ENCODE measurements at places on chromosomes 2 and 18. TPM values are rescaled to one million over a fixed set of nuclear protein-coding genes. Genes with fewer than 3 reads are reported as not detected.

GRCh38 chr2:190822043-190822442 lies 58.6 kb upstream of the GLS start:
- DNase-seq, result no peak

- DNase-seq, result no peak
Measured at GRCh38 chr2:64711252-64711800, 57.6 kb upstream of the SERTAD2 start.

GRCh38 chr18:72726201-72726600 lies 141.6 kb downstream of the NETO1 start:
- DNase-seq, result no peak

DNA sequence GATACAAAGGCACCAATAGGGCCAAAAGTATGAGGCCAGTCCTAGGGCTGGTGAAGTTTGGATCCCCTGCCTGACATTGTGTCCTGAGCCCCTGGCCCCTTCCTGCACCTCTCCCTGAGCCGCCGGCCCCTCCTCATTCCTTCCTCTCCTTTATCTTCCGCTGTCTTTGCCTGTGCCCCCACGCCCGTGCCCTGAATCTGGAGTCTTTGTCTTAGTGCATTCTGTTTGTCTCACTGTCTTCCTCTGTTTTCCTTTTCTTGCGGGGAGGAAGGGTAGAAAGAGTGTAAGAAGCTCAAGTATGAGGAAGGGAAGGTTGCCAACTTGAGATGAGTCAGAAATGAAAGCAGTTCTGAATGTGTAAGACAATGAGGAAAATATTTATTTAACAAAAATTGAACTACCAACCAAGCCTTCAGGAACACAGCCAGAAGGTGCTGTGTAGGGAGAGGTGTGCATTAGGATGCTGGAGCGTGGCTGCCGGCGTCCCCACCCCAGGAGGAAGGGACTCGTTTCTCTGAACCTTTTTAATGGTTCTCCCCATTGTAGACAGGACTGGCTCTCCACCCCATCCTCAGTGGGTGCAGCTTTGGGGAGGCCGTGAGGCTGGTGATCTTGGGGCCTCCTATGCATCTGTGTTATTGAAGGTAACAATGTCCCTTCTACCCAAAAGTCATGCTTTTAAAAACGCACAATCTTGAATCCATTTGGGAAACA lies 133.1 kb downstream of the NEDD4L start:
- DNase-seq, result no peak

GRCh38 chr18:6363216-6363615 lies 51.5 kb downstream of the L3MBTL4 start:
- DNase-seq, result no peak

GRCh38 chr2:58006952-58007284 lies 39.7 kb upstream of the VRK2 start:
- no peak for DNase-seq

GRCh38 chr2:240388471-240389301 lies 46.8 kb upstream of the GPC1 start:
- DNase-seq, result peak; percentile 60

DNA sequence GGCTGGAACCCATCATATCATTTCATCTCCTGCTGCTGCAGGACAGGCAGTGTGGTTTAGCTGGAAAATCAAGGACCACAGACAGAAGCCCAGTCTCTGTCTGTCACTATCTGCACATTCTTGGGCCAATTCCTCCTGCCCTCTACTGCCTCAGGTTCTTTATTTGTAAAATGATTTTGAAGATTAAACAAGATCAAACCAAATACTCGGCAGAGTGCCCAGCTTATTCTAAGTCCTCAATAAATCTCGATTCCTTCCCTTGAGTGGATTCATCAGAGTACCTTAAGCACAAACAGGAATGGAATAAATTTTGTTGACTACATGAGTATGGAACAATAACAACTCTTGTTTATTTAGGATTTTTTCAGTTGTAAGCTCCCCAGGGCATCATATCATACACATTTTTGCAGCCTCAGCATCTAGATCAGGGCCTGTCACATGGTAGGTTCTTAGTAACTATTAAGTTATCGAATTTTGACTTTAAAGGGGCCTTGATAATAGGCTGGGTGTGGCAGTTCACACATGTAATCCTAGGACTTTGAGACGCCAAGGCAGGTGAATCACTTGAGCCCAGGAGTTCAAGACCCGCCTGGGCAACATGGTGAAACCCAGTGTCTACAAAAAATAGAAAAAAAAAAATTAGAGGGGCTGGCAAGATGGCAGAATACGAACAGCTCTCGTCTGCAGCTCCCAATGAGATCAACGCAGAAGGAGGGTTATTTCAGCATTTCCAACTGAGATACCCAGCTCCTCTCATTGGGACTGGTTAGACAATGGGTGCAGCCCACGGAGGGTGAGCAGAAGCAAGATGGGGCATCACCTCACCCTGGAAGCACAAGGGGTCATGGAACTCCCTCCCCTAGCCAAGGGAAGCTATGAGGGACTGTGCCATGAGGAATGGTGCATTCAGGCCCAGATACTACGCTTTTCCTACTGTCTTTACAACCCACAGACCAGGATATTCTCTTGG lies 11.1 kb downstream of the RHOB start:
- DNase-seq, result peak; percentile 17

DNA sequence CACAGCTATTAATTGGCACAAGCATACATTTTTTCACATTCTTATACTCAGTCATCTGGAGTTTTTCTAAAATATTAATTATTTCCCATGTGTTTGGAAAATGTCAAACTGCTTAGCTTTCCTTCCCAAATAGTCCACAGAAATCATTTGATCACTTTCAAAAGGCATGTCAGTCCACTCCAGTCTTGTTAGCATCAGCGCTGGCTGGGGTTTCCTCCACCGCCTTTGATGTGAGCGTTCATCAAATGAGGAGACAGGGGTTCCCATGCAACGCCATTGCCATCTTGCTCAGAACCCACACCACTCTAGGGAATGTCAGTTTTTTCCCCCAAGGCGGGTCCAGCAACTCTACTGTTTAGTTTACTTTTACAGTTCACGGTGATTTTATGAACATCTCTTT lies 13.1 kb upstream of the RAX start:
- DNase-seq, result no peak

DNA sequence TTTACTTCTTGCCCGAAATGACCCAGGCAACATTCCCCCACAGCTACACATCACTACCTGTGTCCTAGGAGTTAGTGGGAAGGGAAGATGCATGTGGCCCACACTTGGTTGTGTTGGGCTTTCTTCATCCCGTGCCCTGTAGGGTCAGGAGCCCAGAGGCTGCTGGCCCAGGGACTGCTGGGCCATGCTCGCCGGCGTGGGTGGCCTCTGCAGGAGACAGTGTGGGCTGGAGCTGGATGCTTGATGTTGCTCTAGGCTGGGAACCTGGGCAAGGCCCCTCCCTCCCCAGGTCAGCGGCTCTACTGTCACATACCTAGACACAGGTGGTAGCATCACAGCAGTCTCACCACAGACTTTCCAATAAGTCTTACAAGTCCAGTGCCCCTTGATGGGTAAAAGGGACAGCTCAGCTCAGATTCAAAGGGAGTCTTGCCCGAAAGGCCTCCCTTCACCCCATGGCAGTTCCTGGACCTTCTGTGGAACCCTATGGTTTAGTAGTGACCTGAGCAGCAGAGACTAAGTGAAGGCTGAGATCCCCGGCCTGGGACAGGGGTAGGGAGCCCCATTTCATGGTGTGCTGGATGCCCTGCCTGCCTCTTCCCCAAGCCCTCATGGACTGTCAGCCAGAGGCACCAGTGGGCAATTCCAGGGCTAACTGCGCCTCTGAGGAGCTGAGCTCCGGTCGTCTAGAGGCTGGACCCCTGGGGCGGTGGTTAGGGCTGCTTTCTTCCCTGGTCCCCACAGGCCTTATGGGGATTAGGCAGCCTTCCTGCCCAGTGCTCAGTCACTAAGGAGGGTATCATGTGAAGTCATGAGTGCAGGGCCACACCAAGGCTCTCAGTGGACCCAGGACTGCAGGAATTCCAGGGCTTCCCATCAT lies 45.4 kb upstream of the FAHD2A start:
- peak; percentile 40 for DNase-seq

GRCh38 chr2:69741575-69742321 lies at the start of gene ANXA4:
TSS of gene ANXA4 (plus strand) at chr2:69742134. CDS start at chr2:69781566, 39,432 bp downstream.
- DNase-seq, result peak; percentile 91

DNA sequence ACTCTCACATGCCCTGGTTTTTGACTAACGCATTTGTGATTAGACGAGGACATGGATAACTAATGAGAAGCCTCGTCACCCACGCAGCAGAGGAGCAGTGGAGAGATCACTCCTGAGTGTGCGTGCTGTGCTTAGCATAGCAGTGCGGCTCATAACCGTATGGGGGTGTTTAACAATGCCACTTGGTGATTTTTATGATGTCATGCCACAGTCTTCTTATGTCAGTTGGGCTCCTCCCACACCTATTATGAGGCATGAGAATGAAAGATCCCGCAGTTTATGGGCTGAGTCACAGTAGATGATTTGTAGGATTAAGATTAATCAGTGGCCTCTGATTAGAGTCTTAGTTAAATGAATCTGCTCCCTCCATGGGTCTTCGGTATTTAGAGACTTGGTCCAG lies 2.5 kb upstream of the SMIM21 start:
- no peak for DNase-seq

DNA sequence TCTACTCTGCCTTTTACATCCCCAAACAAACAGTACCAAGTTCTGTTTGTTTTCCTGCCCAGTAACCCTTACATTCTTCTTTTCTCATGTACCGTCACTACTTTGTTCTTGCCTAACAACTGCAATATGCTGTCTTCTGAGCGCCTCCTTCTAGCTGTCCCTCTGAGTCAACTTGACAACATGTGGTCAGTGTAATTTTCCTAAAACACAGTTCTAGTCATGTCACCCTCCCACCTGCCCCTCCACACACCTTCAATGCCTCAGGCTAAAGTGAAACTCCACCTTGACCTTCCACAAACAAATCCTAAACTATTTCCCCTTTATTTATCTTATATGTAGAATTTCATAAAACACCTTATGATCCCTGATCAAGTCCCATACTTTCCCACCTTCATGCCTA lies 124.6 kb upstream of the CD302 start:
- DNase-seq, result no peak

- DNase-seq, result no peak
Measured at GRCh38 chr2:156046900-156047299, 285.6 kb downstream of the NR4A2 start.

- no peak for DNase-seq
Measured at GRCh38 chr2:205471776-205472175, 210.5 kb upstream of the NRP2 start.

DNA sequence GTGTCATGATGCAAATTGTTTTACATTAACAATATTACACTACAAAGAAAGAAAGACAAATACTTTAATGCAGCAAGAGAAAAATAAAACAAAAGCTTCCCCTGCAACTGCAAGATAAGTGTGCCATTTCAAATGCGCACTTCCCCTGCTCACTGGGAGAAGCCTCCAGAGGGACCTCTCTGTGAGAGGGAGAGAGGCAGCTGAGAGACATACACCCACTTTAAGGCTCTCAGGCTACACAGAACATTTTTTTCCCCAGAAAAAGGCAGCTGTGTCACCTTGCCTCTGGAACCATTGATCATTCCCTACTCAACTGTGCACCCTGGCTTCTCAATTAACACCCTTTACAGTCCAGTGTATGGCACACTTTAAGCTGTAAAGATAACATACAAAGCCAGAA lies 75.2 kb downstream of the DPP4 start:
- no peak for DNase-seq

GRCh38 chr2:112010751-112011150 lies 44.3 kb upstream of the TMEM87B start:
- DNase-seq, result no peak

DNA sequence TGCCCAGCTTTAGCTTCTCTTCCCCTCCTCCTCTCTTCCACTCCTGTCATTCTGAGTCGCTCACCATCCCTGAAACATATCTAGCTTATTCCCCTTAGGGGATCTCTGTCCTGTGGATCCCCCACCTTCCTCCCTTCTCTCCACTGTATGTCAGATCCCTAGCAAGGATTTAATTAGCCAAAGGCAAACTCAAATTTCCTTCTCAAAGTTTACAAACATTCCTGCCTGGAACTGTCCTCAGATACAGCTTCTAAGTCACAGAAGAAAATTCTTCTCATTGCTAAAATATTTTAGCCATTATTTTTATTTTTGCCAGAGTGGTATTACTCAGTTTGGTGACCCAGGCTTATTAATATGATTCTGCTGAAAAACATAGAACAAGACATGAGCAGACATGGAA lies 315.3 kb downstream of the CYP26B1 start:
- DNase-seq, result no peak

DNA sequence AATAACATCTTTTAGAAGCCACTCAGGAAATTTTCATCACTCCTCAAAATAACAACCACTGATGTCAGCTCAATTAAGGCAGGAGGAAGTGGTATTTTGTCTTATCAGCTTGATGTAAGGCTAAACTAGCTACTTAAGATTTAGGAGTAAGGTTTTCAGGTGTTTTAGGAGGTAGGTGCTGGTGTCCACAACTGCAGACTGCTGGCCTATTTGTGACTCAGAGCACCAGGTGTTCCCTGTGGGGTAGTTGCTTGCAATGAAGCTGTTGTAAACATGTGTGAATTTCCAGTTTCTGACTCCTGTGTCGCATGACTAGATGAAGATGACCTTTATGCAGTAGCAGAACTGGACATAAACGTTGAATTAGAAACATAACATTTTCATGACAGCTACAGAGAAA lies 164.2 kb downstream of the THSD7B start:
- DNase-seq, result no peak

DNA sequence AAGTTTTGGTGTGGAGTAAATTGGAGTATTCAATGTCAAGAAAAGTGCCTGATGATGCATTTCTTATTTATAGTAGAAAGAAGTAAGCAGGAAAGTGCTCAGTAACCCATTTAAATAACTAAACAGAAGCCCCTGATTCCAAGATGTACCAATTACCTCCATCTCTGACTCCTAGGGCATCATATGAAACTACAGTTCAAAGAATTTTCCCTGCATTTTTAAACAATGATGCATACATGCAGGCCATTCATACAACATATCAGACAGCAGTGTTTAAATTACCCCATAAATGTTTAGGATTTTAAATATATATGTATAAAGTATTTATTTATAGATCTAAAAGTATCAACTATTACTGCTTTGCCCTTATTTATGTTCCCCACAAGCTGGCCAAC lies 36.2 kb downstream of the FTCDNL1 start:
- DNase-seq, result no peak

GRCh38 chr2:65914244-65914786 lies 481.9 kb upstream of the SPRED2 start:
- DNase-seq, result no peak

DNA sequence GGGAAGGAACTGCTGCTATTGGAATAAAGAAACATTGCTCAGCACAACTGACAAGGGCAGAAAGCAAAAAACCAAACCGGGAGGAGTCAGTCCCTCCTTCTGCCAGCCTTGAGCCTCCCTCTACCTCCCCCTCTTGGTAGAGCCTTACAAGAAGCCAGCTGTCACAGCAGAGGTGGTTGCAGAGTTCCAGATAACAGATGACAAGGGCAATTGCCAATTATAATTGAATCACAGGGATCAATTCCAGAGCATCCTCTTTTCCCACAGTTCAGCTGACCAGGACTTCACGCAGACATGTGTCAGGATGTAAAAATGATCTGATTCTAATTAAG lies 548.2 kb upstream of the LRRTM1 start:
- no peak for DNase-seq

GRCh38 chr18:23998820-23999219 lies 15.7 kb upstream of the TTC39C start:
- DNase-seq, result no peak

ERLEC1 gene
- 23.5 TPM for total RNA-seq

UGT1A4 gene
- not detected for total RNA-seq

REV1 gene
- total RNA-seq, result 41.7 TPM

FBXO41 gene
- 2.9 TPM for total RNA-seq

RIT2 gene
- not detected for total RNA-seq

NAGK gene
- total RNA-seq, result 36.3 TPM

MALL gene
- total RNA-seq, result 1.5 TPM
